ENCODE measurements at places on chromosomes 4 and X. TPM values are rescaled to one million over a fixed set of nuclear protein-coding genes. Genes with fewer than 3 reads are reported as not detected.

The CD38 gene
- total RNA-seq: 10.9 TPM

The SRD5A3 gene
- 10.0 TPM for total RNA-seq

The ERVMER34-1 gene
- not detected for total RNA-seq

The DDX60 gene
- total RNA-seq: 25.2 TPM

The GUCY1A1 gene
- 12.9 TPM for total RNA-seq

The ACSL1 gene
- total RNA-seq: 9.2 TPM

The F8A2 gene
- total RNA-seq: not detected

The CT55 gene
- total RNA-seq: not detected

The KCNE5 gene
- not detected for total RNA-seq

The FAT1 gene
- total RNA-seq: 0.60 TPM

The CNKSR2 gene
- total RNA-seq: not detected

The GLUD2 gene
- total RNA-seq: 0.79 TPM

The RPL34 gene
- 951 TPM for total RNA-seq

The VGLL1 gene
- total RNA-seq: not detected

The IBSP gene
- total RNA-seq: not detected

The RAB41 gene
- total RNA-seq: not detected

The FHIP1A gene
- total RNA-seq: 0.60 TPM

The METTL14 gene
- total RNA-seq: 8.9 TPM

The CPXCR1 gene
- not detected for total RNA-seq

The TRIM61 gene
- not detected for total RNA-seq

The MAGEB16 gene
- not detected for total RNA-seq

The PAGE4 gene
- not detected for total RNA-seq

The HSPA4L gene
- total RNA-seq: 0.99 TPM

The CBR4 gene
- 10.0 TPM for total RNA-seq

The LRRC66 gene
- total RNA-seq: not detected

The OSTC gene
- 190 TPM for total RNA-seq

The ZFP42 gene
- under 0.01 TPM for total RNA-seq

The GABRA4 gene
- total RNA-seq: not detected

The PNMA3 gene
- not detected for total RNA-seq

The DMD gene
- 3.8 TPM for total RNA-seq

The HS3ST1 gene
- total RNA-seq: 1.3 TPM

The S100P gene
- 0.40 TPM for total RNA-seq

The GAGE2A gene
- not detected for total RNA-seq

The SATL1 gene
- total RNA-seq: not detected

The MAGEE2 gene
- total RNA-seq: not detected

The HTR2C gene
- not detected for total RNA-seq

The BEX1 gene
- not detected for total RNA-seq

The S100G gene
- not detected for total RNA-seq

The F9 gene
- total RNA-seq: not detected

The RNF212 gene
- total RNA-seq: 0.22 TPM

The AMER1 gene
- 0.65 TPM for total RNA-seq

The RNF175 gene
- 0.20 TPM for total RNA-seq

The FAM9B gene
- total RNA-seq: not detected

The PGAM4 gene
- not detected for total RNA-seq

The RBM41 gene
- total RNA-seq: 8.1 TPM

The TMEM129 gene
- 17.9 TPM for total RNA-seq

The CXCR3 gene
- total RNA-seq: not detected

The NXF2 gene
- not detected for total RNA-seq

The GATA1 gene
- total RNA-seq: not detected

The GSPT2 gene
- 4.2 TPM for total RNA-seq

The LSM6 gene
- 18.7 TPM for total RNA-seq

The SCML2 gene
- total RNA-seq: 1.8 TPM

The SULT1E1 gene
- total RNA-seq: 3.4 TPM

The NDST3 gene
- total RNA-seq: not detected

The XPNPEP2 gene
- total RNA-seq: not detected

The C1QTNF7 gene
- not detected for total RNA-seq

The TMEM128 gene
- total RNA-seq: 16.3 TPM

The CFI gene
- total RNA-seq: 26.4 TPM

All from lung microvascular endothelial cell (primary cell).